ENCODE measurements at places on chromosomes 11 and 22. TPM values are rescaled to one million over a fixed set of nuclear protein-coding genes. Genes with fewer than 3 reads are reported as not detected.

- no peak for DNase-seq
- H3K36me3 ChIP-seq: peaks cover 13% of the 10 kb centered on the region
- H3K4me3 ChIP-seq: peak overlapping the region; percentile 53
These were observed 802 bp upstream of the PIM3 start for GRCh38 chr22:49959782-49960158.

DNA sequence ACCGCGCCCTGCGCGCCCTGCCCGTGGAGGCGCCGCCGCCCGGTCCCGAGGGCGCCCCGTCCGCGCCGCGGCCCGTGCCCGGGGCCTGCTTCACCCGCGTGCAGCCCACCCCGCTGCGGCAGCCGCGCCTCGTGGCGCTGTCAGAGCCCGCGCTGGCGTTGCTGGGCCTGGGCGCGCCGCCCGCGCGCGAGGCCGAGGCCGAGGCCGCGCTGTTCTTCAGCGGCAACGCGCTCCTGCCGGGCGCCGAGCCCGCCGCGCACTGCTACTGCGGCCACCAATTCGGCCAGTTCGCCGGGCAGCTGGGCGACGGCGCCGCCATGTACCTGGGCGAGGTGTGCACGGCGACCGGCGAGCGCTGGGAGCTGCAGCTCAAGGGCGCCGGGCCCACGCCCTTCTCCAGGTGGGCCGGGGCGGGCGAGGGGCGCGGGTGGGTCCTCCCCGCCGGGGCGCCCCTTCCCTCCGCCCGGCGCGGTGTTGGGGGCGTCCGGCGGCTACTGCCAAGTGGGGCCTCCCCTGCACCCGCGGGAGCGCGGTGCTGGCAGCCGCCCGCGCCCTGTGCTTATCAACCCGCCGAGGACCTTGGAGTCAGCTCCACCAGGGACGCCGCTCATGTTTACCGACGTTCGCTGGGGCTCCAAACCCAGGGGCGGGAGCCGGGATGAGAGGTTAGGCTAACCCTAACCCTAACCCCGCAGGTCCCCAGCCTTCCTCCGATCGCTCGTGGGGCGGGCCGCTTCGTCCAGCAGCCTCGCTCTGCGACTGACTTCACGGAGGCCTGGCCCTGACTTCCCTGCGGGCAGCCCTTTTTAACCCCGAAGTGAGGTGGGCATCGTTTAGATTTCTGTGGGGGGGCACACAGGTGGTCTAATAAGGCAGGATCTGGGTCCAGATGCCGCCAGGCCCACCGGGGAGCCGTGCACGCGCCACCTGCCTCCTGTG lies 649 bp downstream of the SELENOO start:
- H3K4me3 ChIP-seq: peak overlapping the region; percentile 28
- no peak for DNase-seq
- peaks cover 23% of the 10 kb centered on the region for H3K4me1 ChIP-seq
- H3K27me3 ChIP-seq: no peaks in the 10 kb centered on the region

GRCh38 chr11:133343951-133344350 lies 188.3 kb downstream of the OPCML start:
- H3K4me3 ChIP-seq: no peak overlapping the region
- H3K36me3 ChIP-seq: no peaks in the 10 kb centered on the region
- no peak for DNase-seq

- no peak for DNase-seq
- no peak overlapping the region for H3K4me3 ChIP-seq
- no peaks in the 10 kb centered on the region for H3K36me3 ChIP-seq
- no peaks in the 10 kb centered on the region for H3K4me1 ChIP-seq
- H3K27me3 ChIP-seq: no peaks in the 10 kb centered on the region
- H3K27ac ChIP-seq: no peak overlapping the region
These were observed 83.2 kb downstream of the KIAA1671 start for GRCh38 chr22:25035715-25036114.

DNA sequence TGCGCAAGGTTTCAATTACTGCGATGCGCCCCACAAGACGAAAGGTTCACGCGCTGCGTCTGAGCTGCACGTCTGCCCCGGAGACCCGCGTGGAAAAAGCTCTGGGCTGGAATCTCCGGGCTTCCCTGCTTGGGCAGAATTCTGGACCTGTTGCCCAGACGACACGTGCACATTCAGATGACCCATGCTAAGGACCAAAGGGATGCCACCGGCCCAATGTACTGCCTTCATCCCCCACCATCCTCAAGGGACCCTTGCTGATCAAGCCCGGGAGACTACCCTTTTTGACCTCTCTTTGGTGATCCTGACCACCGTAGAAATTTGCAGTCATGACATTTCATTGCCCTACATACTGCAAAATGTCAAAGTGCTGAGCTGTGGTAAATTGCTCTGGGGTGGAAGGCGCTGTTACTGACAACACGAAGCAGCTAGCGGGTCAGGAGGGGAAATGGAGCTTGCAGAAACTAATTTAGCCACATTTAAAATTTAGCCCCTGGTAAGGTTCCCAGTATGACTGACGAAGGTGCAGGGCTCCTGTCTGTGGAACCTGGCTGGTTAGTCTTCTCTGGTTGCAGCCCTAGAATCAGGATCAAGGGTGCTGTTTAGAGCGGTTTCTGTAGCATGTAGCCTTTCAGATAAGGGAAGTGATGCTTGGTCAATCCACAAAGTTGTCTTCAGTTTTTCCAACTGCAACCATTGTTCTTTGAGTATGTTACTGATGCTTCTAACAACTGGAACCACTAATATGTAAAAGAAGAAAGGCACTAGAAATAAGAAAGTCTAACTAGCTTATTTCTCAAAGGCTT lies 81.9 kb downstream of the PRR5L start:
- H3K27ac ChIP-seq: peak overlapping the region; percentile 76
- no peak for DNase-seq
- H3K4me1 ChIP-seq: peaks cover 19% of the 10 kb centered on the region
- no peaks in the 10 kb centered on the region for H3K36me3 ChIP-seq

GRCh38 chr22:46763051-46763705 lies 728 bp downstream of the TBC1D22A start:
- peaks cover 43% of the 10 kb centered on the region for H3K4me1 ChIP-seq
- H3K36me3 ChIP-seq: no peaks in the 10 kb centered on the region
- H3K27me3 ChIP-seq: no peaks in the 10 kb centered on the region
- peak overlapping the region; percentile 98 for H3K4me3 ChIP-seq
- DNase-seq: peak; percentile 63

GRCh38 chr22:29306835-29307595 lies 565 bp downstream of the GAS2L1 start:
- H3K4me3 ChIP-seq: peak overlapping the region; percentile 56
- peaks cover 3% of the 10 kb centered on the region for H3K4me1 ChIP-seq
- H3K27ac ChIP-seq: peak overlapping the region; percentile 24

Gene FOLR2
- not detected for total RNA-seq
